Stimulated activated CD4-positive, alpha-beta T cell treated with anti-CD3 and anti-CD28 coated beads, Interleukin-1b, Interleukin-23, amount 100 ng/mL, for 1 hour (primary cell): ENCODE measurements at places on chromosomes 11 and 22.

DNA sequence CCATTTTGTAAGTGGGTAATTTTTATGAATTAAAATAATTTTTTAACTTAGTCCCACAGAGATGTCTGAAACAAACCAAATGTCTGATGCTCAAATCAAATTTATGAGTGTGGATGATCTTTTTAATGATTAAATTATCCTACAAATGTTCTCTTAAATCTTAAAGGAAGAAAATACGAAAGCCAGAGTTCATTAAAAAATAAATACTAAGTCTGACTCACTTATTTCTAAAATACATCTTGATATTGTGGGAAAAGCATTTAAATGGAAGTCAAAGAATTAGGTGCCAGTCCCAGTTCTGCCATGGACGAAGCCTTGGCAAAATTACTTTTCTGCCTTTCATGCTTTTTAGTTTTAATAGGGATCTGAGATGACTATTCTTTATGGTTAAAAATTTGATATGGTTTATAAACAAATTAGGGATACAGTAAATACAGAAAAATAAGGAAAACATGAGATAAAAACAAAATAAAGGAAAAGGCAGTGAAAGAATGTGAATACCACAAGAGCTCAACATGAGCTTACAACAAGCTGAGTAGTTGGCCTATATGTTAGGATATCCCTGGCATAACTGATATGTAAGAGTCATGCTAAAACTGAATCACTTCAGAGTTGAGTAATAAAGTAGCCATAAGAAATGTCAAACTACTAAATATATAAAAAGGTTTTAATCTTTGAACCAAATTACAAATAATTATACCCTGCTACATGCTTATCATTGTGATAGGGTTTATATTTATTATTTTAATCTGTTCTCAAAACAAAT is 9.2 kb downstream of the CCDC34 start:
- DNase-seq: no peak

GRCh38 chr22:19880786-19881569 is 26.3 kb upstream of the GNB1L start:
- DNase-seq: no peak

GRCh38 chr11:19849107-19849789 is 136.6 kb downstream of the NAV2 start:
- no peak for DNase-seq

- no peak for DNase-seq
These were observed 106.3 kb downstream of the MPPED2 start for GRCh38 chr11:30479899-30480298.

- DNase-seq: no peak
These were observed 5.1 kb upstream of the KRTAP5-9 start for GRCh38 chr11:71542879-71543777.

- DNase-seq: no peak
These were observed 1134.1 kb upstream of the CCDC90B start for GRCh38 chr11:84420271-84420670.

GRCh38 chr11:26743622-26744021 is 21.8 kb upstream of the SLC5A12 start:
- no peak for DNase-seq

DNA sequence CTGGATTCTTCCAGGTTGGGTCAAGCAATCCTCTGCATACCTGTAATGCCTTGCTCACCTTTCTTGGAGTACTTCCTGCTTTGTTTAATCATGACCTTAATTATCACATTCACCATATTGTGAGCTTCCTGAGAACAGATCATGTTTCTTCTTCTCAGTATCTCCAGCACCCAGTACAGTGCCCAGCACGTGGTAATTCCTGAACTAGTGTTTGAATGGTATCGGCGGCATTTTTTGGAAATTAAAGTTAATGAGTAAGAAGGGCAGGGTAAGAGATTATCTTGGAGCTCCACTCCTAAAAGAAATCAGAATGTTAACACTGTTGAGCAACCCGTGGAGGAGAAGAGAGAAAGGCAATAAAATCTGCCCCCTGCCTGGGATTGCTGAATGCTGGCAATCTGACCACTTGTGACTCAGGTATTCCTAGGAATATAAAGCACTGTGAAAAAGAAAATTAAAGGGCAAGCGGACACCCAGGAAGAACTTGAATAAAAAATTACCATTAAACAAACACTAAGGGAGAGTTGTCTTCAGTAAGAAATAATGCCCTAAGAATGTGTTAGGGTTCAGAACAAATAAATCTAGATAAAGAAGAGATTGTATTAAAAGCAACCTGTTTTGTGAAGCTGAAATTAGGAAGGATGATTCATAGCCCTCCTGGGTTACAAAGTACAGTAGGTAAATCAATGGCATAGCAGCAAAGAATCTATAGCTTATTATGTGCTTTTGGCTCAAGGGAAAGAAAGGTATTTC is 92.9 kb downstream of the PDHX start:
- no peak for DNase-seq
